Glutamatergic neuron (in vitro differentiated cells): ENCODE measurements at places on chromosomes 11 and 22. TPM values are rescaled to one million over a fixed set of nuclear protein-coding genes. Genes with fewer than 3 reads are reported as not detected.
A peak's percentile ranks its signal among the peaks of the same experiment; 100 is the strongest.

- no peaks in the 10 kb centered on the region for H3K27me3 ChIP-seq
- no peak overlapping the region for H3K4me3 ChIP-seq
- H3K4me1 ChIP-seq = peaks cover 10% of the 10 kb centered on the region
These were observed 146.7 kb downstream of the LDLRAD3 start for GRCh38 chr11:36090356-36091109.

DNA sequence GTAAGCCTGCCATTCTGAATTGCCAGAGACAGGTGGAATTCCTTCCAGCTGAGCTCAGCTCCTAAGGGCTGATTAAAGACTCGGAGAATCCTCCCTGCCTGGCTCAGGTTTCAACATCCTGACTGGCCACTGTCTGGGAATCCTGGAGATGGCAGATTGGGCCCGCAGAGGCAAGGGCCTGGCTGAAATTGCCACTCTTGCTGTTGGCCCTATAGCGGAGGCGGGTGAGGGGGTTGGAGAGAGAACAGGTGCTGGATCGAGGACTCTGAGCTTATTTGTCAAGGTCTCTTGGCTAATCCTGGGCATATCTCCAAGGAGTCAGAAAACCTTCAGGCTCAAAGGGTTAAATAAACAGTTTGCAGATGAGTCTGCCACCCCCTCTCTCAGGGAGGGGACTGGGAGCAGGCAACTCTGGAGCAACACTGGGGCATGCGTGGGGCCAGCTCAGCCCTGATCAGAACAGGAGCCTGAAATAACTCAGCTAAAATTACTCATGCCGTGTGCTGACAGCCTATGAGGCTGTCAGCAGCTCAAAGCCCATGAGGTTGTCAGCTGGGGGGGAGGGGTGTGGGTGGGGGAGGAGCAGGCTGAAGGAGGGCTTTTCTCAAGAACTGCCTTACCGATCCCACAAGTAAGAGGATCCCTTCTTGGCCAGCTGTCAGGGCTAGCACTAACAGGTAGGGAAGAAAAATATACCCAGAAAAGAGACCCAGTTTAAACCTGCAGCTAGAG is 14.7 kb upstream of the MFRP start:
- peaks cover 5% of the 10 kb centered on the region for H3K36me3 ChIP-seq
- peak overlapping the region; percentile 77 for H3K4me3 ChIP-seq
- peak overlapping the region; percentile 82 for H3K27ac ChIP-seq
- DNase-seq = no peak
- H3K4me1 ChIP-seq = peaks cover 24% of the 10 kb centered on the region
- H3K27me3 ChIP-seq = peaks cover 14% of the 10 kb centered on the region

GRCh38 chr11:13009921-13010748 is 1.0 kb downstream of the RASSF10 start:
- H3K27ac ChIP-seq = no peak overlapping the region
- H3K27me3 ChIP-seq = peaks cover 16% of the 10 kb centered on the region
- H3K4me3 ChIP-seq = peak overlapping the region; percentile 38

DNA sequence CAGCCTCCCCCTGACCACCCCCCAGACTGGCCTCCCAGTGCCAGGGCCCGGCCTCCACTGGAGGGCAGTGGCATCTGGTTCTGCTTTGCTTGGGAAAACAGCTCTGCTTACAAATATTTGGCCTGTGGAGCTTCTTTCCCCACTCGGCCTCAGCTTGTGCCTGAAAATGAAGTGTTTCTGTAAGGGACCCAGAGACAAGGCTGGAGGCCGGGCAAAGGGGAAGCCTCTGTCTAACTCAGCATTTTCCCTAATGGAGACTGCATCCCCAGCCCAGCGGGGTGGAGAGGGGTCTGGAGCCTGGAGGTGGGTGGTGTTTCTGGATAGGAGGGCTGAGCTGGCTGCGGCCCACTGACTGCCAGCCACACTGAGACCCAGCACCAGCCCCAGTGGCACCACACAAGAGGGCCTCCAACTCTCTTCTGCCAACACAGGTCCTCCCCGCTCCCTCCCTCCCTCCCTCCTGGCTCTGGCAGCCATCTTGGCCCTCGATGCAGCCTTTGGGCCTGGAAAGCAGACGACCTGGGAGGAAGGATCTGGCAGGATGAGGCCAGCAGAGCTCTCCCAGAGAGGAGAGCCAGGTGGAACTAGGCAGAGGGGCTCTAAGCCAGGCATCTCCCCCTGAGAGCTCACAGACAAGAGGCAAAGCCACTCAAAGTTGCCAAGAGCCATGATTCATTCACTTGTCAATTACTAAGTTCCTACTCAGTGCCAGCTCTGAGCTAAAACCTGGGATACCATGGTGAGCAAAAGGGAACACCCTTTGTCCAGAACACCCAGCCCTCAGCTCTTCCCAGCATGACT is 77.1 kb upstream of the CD82 start:
- peaks cover 9% of the 10 kb centered on the region for H3K36me3 ChIP-seq
- H3K4me1 ChIP-seq = no peaks in the 10 kb centered on the region
- DNase-seq = no peak
- H3K4me3 ChIP-seq = no peak overlapping the region
- H3K27me3 ChIP-seq = no peaks in the 10 kb centered on the region
- no peak overlapping the region for H3K27ac ChIP-seq

DNA sequence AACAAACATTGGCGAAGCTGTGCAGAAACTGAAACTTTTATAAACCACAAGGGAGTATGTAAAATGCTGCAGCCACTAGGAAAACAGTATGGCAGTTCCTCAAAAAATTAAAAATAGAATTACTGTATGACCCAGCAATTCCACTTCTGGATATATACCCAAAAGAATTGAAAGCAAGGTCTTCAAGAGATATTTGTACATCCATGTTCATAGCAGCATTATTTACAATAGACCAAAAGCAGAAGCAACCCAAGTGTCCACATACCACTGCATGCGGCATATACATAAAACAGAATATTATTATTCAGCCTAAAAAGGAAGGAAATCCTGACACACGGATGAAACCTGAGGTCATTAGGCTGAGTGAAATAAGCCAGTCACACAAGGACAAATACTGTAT is 85.8 kb downstream of the RELT start:
- no peaks in the 10 kb centered on the region for H3K36me3 ChIP-seq
- DNase-seq = no peak
- H3K4me1 ChIP-seq = peaks cover 4% of the 10 kb centered on the region
- peaks cover 7% of the 10 kb centered on the region for H3K27me3 ChIP-seq
- H3K27ac ChIP-seq = no peak overlapping the region

DNA sequence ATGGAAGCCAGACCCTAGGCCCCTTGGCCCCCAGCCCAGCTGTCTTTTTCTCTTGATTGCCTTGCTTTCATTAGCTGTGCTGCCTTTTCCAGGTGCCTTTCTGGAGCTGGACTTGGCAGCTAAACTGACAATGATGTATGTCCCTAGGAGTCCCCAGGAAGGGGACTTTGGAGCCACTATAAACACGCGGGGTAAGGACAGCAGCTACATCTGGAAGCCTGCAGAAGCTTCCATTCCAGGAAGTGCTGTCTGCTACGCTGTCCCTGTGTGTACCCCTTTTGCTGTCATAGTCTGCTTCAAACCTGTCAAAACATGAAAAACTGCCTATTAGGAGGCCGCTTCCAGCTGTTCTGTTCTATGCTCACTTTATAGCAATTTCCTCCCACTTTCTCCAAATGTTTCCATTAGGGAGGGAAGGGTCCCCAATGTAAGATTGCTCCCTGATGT is 153.3 kb upstream of the RAG2 start:
- no peaks in the 10 kb centered on the region for H3K27me3 ChIP-seq
- H3K27ac ChIP-seq = no peak overlapping the region
- H3K4me1 ChIP-seq = no peaks in the 10 kb centered on the region
- no peak for DNase-seq

The GRIK4 gene
- total RNA-seq = 3.6 TPM

The PRAME gene
- 1.9 TPM for total RNA-seq

- peaks cover 4% of the 10 kb centered on the region for H3K27me3 ChIP-seq
- no peak overlapping the region for H3K27ac ChIP-seq
- no peak overlapping the region for H3K4me3 ChIP-seq
- no peaks in the 10 kb centered on the region for H3K36me3 ChIP-seq
These were observed 24.6 kb downstream of the DCPS start for GRCh38 chr11:126328444-126328843.

The POU2AF2 gene
- not detected for total RNA-seq

DNA sequence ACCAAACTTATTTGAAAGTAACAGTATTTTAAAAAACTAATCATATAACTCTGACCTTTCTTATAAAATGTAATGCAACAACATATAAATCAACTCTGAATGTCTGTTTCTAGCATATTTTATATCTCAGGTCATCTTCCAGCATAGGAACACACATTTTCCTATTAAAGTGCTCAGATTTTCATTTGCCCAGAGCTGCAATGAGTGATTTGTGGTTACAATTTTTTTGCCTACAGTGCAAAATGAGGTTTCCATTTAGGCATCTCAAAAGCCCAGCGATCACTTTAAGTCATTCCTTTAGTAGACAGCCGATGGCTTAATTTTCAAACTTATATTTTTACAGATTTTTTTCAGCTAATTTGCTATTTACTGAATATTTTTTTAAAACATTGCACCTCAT is 1.0 kb downstream of the LYVE1 start:
- H3K27ac ChIP-seq = no peak overlapping the region
- DNase-seq = no peak
- H3K27me3 ChIP-seq = no peaks in the 10 kb centered on the region

GRCh38 chr11:117843666-117844484 is 19.3 kb upstream of the FXYD2 start:
- no peak overlapping the region for H3K4me3 ChIP-seq
- DNase-seq = peak; percentile 92
- H3K36me3 ChIP-seq = no peaks in the 10 kb centered on the region
- no peaks in the 10 kb centered on the region for H3K27me3 ChIP-seq

DNA sequence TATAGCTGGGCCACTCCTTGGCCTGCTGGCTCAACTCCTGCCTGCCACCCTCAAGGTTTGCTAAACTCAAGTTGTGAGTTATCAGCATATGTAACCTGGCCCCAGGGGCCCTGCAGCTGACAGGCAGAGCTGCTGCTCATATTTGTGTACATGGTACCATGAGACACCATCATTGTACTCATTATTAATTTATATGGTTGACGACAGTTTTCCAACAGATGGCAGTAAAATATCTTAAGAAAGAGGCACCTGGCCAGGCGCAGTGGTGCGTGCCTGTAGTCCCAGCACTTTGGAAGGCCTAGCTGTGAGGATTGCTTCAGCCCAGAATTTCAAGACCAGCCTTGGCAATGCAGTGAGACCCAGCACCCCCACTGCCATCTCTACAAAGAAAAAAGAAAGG is 11.4 kb upstream of the DENND5A start:
- H3K4me3 ChIP-seq = no peak overlapping the region
- H3K27me3 ChIP-seq = no peaks in the 10 kb centered on the region
- H3K36me3 ChIP-seq = no peaks in the 10 kb centered on the region
- DNase-seq = peak; percentile 26
